ENCODE measurements at places on chromosomes 4 and X. TPM values are rescaled to one million over a fixed set of nuclear protein-coding genes. Genes with fewer than 3 reads are reported as not detected.

DNA sequence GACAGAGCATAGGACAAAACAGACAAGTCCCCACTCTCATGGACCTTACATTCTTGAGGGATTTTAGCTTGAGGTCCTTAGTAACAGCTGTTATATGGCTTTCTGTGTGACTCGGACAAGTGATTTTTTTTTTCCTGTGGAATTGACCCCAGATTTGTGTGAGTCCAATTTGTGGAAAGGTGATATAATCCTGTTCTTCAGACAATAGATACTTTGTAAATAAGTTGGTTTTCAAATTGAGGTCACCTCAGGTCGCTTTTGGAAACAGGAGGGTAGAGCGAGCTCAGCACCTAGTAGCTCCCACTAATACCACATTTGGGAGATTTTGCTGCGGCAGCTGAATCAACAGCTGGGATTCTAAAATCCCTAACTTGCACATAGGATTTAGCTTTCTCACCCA lies 1008.8 kb downstream of the ADGRL3 start:
- no peak for DNase-seq

- DNase-seq = no peak
Measured at GRCh38 chr4:158860856-158861255, 92.0 kb downstream of the FNIP2 start.

GRCh38 chrX:46860557-46860956 lies 23.7 kb downstream of the RP2 start:
- no peak for DNase-seq

DNA sequence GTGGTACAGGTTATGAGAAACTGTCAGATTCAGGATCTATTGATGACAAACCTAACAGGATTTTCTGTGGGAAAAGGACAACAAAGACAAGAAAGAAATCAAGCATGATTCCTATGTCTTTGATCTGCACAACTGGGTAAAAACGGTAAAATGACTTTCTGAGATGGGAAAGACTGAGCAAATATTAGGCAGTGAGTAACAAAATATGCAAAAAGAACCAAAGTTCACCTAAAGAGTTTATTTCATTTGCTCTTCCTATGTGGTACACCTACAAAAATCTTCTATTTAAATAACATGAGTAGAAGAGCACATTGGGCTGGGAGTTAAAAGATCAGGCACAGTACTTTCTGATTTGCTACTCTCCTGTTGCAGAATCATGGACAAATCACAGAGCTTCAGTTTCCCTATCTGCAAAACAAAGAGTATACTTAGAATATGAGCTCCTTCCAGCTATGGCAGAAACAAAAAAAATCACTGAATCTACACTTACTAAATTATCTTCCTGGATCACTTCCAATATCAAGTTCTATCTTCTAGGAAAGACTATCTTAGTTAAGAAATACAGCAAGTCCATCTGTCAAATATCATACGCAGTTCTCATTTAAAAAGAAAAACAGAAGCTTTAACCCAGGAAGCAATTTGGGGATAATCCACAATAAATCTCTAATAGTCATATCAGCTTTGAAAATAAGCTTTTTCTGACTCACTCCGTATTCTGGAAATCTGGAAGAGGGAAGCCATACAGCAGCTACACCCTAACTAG lies 37.4 kb downstream of the NFXL1 start:
- no peak for DNase-seq

GRCh38 chrX:47093248-47093647 lies 15.0 kb downstream of the RGN start:
- no peak for DNase-seq

GRCh38 chrX:95346856-95347255 lies 1337.8 kb upstream of the DIAPH2 start:
- no peak for DNase-seq

- DNase-seq = no peak
Measured at GRCh38 chr4:106105697-106106096, 210.3 kb downstream of the TBCK start.

DNA sequence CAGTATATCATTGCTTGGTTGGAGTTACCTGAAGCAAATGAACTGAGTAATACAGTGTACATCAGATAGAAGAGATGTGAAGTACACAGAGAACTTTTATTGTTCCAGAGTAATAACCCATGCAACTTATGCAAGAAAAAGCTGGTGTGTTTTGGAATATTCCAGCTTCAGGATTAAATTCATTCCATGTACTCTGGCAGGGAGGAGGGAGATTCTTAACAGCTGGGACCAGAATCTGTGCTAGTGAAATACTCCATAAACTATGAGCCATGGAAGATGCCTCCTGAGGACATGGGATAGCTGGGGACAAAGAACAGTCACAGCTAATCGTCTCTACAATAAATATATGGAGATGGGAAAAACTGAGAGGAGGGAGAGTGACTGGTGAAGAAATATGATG lies 101.6 kb upstream of the OTUD4 start:
- DNase-seq = no peak

GAGE13 gene
- total RNA-seq = not detected

DNA sequence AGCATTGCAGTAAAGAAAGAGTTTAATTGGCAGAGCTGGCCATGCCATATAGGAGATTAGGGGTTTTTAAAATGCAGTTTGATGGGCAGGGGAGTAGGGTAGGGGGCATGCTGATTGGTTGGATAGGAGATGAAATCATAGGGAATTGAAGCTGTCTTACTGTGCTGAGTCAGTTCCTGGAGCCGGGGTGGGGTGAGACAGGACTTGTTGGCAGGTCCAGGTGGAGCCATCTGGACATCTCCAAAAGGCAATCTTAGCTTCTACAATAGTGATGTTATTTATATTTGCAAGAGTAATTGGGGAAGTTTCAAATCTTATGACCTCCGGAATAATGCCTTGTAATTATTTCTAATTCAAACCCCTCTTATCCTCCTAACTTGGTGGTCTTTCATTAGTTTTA lies 32.4 kb upstream of the PGM2 start:
- no peak for DNase-seq

GRCh38 chrX:40097504-40098263 lies at the start of gene BCOR:
TSS of gene BCOR (minus strand) at chrX:40097958. CDS start at chrX:40077929, 20,029 bp downstream.
- DNase-seq = peak; percentile 76

GRCh38 chr4:140609548-140610425 lies 41.0 kb upstream of the UCP1 start:
- no peak for DNase-seq

SMPX gene
- total RNA-seq = not detected

GRCh38 chrX:1292575-1293290 lies 24.1 kb downstream of the CSF2RA start:
- DNase-seq = no peak

IL13RA1 gene
- total RNA-seq = 0.26 TPM

DNA sequence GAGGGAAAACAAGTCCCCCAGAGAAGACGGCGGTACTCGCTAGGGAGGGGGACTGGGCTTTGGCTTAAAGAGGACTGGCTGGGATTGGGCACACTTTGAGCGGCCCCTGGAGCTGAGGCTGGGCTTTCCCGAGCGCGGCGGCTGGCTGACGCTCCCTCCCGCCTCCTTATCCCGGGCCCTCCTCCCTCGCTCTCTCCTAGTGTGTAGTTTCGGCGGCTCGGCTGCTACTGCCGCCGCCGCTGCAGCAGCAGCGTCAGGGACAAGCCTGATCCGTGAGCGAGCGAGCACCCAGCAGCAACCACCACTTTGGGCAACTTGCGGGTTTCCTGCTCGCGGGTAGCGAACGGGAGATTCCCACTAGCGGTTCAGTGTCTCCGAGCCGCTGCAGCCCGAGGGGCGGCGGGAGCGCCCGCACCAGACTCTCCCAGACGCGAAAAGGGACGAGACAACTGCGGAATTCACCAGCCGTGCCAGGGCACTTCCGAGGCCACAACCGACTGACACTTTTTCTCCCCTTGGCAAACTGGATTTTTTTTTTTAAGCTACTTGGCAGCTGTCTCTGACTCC lies 632 bp upstream of the PCDH7 start:
- DNase-seq = no peak
